NAMALWA (cell line): ENCODE measurements at places on chromosomes 4 and X.

DNA sequence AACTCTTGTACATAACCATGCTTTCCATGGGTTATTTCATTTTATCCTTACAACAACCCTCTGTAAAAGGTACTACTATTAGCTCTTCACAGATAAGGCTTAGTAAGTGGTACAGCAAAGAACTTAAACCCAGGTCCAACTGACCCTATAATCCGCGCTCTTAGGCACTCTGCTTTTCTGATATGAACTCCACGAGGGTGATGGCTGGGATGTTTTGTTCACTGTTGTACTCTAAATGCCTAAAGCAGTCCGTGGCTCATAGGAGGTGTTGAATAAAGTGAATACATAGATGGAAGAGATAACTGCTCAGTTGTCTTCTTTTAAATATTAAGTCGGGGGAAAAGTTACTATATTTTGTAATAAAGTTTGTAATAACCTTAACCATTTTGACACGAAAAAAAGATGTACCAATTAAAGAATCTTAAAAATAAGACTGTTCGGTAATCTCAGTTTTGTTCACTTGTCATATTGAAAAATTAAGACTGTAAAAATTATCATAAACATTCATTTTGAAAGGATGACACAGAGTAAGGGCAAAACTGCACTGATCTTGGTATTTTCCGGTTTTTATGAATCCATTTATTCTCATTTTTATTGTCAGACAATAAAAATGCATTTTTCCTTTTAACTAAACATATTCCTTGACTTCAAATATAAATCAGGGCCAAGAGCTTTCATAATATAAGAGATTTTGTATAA, 166.5 kb downstream of the FBXW7 start:
- no peak for DNase-seq

- DNase-seq: no peak
These were observed 97.3 kb downstream of the DDX60 start for GRCh38 chr4:168221301-168221700.

GRCh38 chr4:138426786-138427185, 184.6 kb upstream of the SLC7A11 start:
- no peak for DNase-seq

DNA sequence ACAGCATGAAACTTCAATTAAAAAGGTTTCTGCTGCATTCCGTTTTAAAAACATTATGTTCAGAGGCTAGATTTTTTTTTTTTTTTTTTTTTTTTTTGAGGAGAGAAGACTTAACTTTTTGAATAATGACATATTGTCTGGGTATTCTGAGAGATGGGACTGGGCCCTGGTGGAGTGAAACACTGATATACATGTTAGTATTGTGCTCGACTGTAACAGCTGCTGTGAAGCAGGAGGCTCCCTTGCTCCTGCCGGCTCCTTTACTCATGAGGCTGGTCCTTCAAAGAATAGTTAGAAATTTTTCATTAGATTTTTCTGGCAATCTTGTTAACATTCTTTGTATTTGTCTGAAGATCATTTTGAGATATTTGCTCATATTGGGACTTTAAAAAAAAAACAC, 73.3 kb downstream of the TMEM131L start:
- DNase-seq: no peak

DNA sequence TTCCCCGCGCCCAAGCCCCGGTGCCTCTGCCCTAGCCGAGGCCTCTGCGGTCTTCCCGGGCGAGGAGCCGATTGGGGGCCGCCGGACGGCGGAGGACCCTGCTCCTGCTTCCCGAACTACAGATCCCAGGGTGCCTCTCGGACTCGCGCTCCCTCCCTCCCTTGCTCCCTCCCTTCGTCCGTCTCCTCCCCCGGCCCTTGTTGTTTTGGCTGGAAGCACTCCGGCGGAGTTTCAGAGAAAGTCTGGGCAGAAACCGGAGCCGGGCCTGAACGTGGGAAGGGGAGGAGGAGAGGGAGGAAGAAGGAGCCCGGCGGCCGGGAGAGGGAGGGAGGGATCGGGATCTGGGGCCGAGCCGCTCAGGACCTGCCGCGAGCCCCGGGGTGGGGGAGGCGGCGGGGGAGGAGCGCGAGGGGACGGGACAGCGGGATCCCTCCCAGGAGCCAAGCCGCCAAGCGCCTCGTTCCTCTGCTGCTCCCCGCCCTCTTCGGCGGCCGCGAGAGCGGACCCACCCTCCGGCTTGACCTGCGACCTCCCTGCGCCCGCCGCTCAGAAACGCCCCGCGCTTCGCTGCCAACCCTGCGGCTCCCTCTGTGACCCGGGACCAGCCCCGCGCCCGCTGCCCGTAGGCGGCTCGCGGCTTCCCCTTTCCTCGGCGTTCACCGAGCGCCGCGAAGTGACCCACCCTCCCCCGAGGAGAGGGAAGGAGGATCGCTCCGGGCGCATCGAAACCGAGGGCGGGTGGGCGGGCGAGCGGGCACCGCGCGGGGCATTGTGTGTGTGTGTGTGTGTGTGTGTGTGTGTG, 496 bp upstream of the GAB1 start:
- DNase-seq: peak; percentile 61

GRCh38 chr4:128757712-128758111, 51.8 kb upstream of the JADE1 start:
- DNase-seq: peak; percentile 9

- DNase-seq: no peak
These were observed 45.2 kb downstream of the STARD8 start for GRCh38 chrX:68692651-68693050.

GRCh38 chrX:147912093-147912801, 528 bp downstream of the FMR1 start:
- peak; percentile 64 for DNase-seq

- no peak for DNase-seq
These were observed 790.3 kb upstream of the HTR2C start for GRCh38 chrX:113793563-113793962.

DNA sequence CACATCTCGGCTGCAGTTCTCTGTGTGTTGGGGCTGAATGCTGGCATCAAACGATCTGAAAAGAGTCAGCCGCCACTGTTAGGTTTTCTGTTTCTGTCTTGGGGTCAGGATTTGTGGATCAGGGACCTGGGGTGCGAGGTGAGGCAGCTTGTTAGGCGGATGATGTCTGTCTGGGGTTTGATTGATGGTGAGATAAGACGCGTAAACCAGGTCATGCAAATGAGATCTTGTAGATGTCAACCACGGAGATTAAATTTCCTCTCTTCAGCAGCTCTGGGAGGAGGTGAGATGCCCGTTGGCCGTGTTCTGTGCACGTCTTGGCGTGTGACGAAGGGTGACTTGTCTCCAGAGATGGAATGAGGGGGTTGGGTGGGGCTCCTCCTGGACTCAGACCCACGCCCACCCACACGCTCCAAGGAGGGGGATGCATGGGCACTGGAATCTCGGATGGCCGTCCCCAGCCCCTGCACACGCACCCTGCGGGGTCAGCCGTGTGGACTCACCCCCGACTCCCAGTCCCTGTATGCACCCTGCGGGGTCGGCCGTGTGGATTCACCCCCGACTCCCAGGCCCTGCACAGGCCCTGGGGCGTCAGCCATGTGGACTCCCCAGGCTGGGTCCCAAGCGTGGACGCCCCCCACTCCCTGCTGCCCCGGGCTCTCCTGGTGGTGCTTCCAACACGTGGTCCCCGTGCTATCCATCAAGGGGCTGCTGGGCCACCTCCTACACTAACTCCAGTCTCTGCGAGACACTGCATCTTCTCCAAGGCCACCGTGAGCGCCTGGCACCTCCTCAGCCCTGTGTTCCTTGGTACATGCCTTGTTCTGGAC, 16.0 kb upstream of the UVSSA start:
- DNase-seq: no peak

DNA sequence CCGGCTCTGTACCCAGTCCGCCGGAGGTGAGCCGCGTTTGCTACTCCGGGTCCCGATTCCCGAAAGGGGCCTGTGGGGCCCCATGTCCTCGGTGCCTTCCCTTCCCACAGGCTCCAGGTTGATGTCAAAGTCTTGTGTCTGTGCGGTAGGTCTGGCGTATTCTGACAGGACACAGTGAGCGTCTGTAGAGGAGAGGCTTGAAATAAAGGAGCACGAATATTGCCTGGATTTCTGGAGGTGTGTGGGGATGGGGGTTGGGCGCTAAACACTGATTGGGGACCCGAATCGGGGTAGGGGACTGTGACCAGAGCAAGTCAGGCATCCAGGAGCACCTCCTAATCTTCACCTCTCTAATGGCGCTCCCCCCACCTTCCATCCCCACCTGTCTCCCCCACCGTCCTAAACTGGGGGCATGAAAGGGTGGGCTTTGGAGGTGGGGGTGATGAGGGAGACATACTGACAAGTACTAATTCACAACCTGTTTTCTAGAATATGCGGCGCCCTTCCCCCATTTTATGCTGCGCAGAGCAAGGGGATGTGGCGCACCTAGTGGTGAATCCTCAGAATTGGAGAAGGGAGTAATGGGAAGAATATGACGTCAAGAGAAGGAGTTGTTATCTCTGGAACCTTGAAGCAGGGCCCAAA, 855 bp downstream of the GPRASP2 start:
- no peak for DNase-seq

DNA sequence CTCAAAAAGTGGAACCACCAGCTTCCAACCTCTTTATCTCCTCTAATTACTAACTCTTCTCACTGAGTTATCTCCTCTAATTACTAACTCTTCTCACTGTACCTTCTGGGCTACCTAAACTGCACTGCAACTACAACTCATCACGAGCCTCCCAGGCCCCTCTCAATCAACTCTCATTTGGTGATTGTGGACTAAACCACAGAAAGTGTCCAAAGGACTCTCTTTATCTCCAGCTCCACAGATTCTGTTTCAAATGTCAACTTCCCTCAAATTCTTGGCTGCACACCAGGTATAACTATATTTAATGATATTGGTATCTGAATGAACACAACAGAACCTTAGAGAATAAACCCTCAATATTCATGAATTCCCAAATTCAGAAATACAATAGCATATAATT, 182.9 kb downstream of the MAML3 start:
- no peak for DNase-seq

DNA sequence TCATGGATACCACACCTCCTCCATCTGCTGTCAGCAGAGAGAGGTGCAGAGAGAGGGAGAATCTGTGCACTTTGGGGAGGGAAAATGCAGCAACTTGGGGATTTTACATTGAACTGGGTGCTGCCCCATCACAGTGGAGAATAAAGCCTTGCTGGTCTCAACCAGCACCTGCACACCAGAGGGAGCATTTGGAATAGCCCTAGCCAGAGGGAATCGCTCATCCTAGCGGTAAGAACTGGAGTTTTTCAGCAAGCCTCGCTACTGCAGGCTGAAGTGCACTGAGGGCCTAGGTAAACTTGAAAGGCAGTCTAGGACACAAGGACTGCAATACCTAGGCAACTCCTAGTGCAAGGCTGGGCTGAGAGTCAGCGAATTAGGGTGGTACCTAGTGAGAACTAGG, 148.7 kb downstream of the KDR start:
- DNase-seq: no peak

DNA sequence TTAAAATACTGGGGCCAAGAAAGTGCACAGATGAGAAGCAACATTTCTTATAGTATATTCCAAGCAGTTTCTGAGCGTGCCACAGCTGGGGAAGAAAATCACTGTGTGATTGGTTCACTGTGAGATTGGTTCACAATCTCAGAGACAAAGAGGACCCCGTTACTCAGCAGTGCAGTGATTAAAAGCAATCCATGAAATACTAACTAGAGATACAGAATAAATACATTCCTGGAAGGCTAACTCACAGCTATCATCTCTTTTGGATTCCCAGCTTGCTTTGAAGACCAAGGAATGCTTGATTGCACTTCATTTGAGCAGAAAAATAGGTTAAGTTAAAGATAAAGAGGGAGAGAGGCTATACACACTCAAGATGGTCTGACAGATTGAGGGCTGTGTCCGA, 132.1 kb upstream of the RAPGEF2 start:
- DNase-seq: no peak

- peak; percentile 59 for DNase-seq
These were observed 30.6 kb upstream of the IL9R start for GRCh38 chrX:155966876-155967275.

GRCh38 chr4:84615355-84615754, 32.4 kb downstream of the CDS1 start:
- DNase-seq: no peak

- no peak for DNase-seq
These were observed 180.9 kb downstream of the RASL11B start for GRCh38 chr4:53043055-53043454.

DNA sequence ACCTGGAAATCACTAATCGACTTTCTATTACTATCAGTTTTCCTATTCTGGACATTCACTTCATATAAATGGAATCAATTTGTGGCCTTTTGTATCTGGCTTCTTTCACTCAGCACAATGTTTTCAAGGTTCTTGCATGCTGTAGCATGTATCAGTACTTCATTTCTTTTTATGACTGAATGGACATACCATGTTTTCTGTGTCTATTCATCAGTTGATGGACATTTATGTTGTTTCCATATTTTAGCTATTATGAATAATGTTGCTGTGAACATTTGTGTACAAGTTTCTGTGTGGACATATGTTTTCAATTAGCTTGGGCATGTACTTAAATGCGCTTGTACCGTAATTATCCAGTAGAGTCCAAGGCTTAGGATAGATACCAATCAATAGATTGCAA, 19.9 kb upstream of the RELL1 start:
- DNase-seq: no peak

- no peak for DNase-seq
These were observed at the start of gene TMPRSS11F for GRCh38 chr4:68129793-68130192. Gene TMPRSS11F, minus strand, starts transcription at chr4:68129869. Its CDS starts 49 bp downstream, at chr4:68129820.

DNA sequence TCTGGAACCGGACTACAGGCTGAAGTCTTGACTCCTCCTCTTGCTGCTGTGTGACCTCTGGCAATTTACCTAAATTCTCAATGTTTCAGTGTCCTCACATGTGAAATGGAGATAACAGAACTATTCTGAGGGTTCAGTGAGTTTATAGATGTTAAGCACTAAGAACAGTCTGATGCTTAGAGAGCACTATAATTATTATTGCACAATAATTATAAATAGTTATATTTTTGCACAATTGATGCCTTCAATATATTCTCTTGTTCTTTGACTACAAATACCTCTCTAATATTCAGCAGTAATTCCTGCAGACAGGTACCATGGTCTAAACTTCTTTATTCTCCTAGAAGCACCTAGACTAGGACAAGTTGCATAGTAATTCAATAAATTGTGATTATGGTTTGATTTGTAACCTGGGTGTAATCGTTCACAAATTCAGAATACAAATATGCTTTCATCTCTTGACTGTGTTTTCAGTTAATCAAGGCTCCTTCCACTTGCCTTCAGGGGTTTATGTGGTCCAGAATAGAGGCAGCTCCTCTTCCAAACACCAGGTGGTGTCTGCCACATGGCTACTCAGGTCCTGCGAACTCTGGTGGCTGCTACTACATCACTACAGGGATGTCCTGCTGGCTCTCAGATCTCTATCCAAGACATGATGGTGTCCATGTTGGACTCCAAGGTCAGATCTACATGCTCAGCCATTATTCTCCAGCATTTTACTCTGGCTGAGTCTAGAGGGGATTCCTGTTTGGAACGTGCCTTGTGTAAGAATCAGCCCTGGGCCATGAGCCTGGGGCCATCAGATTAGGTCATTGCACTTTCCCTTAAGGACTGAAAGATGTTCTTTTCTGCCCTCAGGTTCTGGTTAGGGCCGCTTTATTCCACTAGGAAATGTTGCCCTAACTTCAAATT, 103.4 kb downstream of the QRFPR start:
- DNase-seq: peak; percentile 34

- DNase-seq: no peak
These were observed 9.3 kb downstream of the CNKSR2 start for GRCh38 chrX:21383546-21383945.
